ENCODE measurements at places on chromosomes 3 and 15. TPM values are rescaled to one million over a fixed set of nuclear protein-coding genes. Genes with fewer than 3 reads are reported as not detected.

Gene LRRC49
- not detected for total RNA-seq

Gene ARHGEF26
- total RNA-seq = 0.13 TPM

Gene FSD2
- total RNA-seq = not detected

Gene CCR3
- 1.9 TPM for total RNA-seq

Gene CYP8B1
- not detected for total RNA-seq

Gene CPN2
- total RNA-seq = not detected

Gene CHRM5
- total RNA-seq = not detected

Gene TLR9
- total RNA-seq = 0.83 TPM

Gene LRRC31
- total RNA-seq = not detected

Gene LRRC57
- total RNA-seq = 23.5 TPM

Gene IL17RE
- 1.7 TPM for total RNA-seq

Gene TMEM266
- total RNA-seq = not detected

Gene HIGD2B
- total RNA-seq = 0.20 TPM

Gene PRR23E
- not detected for total RNA-seq

Gene MORC1
- total RNA-seq = not detected

Gene TMEM39A
- 42.8 TPM for total RNA-seq

Gene SERPINI2
- total RNA-seq = not detected

Gene PLAAT1
- total RNA-seq = not detected

Gene GOLGA6A
- total RNA-seq = not detected

Gene MST1R
- total RNA-seq = 2.6 TPM

Gene TUSC7
- not detected for total RNA-seq

Gene TNK2
- total RNA-seq = 115 TPM

Gene IL17RB
- 62.4 TPM for total RNA-seq

Gene SYNPR
- total RNA-seq = not detected

Gene GXYLT2
- not detected for total RNA-seq

Gene SEMA3G
- 0.18 TPM for total RNA-seq

Gene TWF2
- 118 TPM for total RNA-seq

Gene CYP1A1
- total RNA-seq = 2.0 TPM

Gene VEPH1
- not detected for total RNA-seq
